ENCODE measurements at places on chromosomes 1 and 21.

- DNase-seq = peak; percentile 14
These were observed 63.6 kb upstream of the KIF26B start for GRCh38 chr1:245091171-245091621.

DNA sequence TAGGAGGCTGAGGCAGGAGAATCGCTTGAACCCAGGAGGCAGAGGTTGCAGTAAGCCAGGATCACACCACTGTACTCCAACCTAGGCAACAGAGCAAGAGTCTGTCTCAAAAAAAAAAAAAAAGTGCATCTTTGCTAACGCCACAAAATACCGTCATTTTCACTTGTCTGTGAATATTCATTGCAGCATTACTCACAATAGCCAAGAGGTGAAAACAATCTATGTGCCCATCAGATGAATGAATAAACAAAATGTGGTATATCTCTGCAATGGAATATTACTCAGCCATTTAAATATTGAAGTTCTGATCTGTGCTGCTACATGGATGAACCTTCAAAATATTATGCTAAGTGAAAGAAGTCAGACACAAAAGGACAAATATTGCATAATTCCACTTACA, 7.9 kb upstream of the TIAM1 start:
- peak; percentile 51 for DNase-seq

DNA sequence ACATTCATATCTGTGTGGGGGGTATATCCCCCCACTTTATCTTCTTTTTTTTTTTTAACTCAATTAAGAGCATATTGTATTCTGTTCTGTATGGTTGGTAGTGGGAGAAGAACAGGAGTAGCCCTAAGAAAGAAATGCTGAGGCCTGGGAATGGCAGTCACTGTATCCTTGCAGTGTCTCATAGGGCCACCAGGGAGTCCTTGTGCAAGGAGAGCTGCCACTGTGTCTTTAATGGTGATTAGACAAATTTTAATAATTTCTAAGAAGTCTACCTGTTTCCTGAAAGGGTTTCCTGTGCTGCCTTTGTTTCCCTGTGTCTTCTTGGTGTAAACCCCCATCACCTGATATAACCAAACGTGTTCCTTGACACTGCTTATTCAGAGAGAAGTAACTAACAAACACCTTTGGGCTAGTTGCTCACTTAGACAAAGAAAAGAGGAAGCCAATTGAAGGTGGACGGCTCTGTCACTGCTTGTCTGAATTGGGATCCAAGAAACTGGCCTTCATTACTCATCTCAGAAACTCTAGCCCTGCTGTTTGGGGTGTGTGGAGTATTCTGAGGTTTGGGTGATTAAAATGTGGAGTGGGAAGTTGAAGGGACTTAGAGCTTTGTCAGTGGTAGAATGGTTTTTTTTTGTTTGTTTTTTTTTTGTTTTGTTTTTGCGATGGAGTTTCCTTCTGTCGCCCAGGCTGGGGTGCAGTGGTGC, 15.2 kb downstream of the GIPC2 start:
- no peak for DNase-seq

GRCh38 chr1:97610748-97611147, 310.1 kb downstream of the DPYD start:
- DNase-seq = no peak

GRCh38 chr1:222370081-222370912, 177.6 kb downstream of the HHIPL2 start:
- peak; percentile 95 for DNase-seq

DNA sequence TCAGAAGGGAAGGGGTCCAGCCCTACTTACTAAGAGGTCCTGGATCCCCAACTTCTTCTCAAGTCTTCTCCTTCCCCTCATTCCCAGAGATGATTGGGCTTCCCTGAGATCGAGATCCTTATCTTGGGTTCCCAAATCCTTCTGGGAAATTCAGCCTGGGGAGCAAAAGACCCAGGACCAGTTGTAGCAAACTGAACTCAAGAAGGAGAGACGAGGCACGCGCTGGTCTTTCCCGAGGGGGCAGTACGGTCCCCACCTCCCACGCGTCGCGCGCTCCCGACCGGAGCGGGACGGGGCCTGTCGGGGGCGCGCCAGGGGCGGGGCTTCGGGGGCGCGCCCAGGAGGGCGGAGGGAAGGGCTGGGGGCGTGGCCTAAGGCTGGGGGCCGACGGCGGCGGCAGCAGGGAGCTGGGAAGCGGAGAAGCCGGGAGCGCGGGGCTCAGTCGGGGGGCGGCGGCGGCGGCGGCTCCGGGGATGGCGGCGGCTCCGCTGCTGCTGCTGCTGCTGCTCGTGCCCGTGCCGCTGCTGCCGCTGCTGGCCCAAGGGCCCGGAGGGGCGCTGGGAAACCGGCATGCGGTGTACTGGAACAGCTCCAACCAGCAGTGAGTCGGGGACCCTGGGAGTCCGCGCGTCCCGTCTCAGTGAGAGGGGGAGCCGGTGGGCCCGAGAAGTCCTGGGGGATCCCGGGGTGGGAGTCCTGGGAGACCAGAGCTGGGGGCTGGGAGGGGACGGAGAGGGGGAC, at the start of gene EFNA3:
Gene EFNA3, plus strand, starts transcription at position 369 of the 741 bp plus-strand sequence. Its CDS starts 105 bp downstream, at position 474.
- DNase-seq = peak; percentile 65

DNA sequence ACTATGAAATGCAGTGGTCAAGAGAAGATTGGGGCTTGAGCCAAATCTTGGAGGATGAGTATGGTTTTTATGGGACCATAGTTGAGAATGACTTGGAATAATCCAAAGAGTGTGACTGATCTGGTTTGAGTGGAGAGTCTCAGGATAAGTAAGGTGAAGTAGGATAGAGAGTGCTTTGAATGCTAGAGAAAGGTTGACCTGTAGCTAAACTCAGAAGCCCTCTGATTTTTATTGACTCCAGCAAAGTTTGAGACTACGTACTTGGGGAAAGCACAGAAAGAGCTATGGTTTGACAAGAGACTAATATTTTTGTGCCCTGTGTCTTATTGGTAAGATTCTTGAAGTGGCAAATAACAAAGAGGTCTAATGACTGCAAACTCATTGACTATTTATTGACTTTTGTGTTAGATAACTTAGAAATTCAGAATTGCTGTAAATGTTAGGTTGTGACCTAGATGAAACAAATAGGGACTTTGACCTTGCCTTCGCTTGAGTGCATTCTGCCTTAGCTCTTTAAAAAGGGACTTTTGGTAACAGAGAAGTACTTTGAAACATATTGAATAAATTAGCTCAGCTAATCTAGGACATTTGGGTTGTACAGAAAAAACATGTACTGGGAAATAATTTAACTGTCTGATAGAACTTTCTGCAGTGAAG, 35.1 kb downstream of the UAP1 start:
- no peak for DNase-seq

DNA sequence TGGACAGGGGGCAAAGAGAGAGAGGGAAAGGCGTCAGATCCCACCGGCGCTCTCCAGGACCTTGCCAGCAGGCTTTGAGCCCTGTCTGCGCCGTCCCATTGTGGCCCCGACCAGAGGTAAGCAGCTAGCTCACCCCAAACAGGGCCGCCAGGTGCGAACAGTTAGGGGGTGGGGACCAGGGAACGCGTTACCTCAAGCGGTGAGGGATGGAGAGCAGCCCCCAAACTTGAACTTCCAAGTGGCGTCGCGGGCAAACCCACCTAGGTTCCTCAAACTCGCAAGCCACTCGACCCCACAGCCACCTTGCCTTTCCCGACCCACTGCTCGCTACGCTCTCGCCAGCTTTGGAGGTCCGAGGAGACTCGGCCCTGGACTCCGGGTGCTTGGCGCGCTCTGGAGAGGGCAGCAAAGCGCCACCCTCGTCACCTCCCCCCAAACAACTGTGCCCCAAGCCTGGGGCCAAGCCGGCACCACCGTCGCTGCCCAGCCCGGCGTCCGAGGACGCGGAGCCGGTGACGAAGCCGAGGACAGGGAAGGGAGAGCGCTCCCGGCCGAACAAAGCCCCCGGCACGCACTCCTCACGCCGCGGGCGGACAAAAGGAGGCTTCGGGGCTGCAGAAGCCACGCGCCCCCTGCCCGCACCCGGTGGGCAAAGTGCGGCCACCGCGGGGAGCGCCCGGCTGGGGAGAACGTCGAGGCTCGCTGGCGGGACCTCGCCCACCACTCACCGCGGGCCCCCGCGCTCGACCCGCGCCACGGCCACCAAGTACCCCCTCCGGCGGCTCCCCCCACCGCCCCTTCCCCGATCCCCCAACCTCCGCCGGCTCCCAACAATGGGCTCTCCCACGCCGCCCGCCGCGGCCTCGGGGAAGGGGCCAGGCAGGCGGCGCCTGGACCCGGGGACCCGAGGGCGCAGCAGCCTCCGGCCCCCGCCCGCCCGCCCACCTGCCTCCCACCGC, 976 bp downstream of the SSBP3 start:
- peak; percentile 62 for DNase-seq

DNA sequence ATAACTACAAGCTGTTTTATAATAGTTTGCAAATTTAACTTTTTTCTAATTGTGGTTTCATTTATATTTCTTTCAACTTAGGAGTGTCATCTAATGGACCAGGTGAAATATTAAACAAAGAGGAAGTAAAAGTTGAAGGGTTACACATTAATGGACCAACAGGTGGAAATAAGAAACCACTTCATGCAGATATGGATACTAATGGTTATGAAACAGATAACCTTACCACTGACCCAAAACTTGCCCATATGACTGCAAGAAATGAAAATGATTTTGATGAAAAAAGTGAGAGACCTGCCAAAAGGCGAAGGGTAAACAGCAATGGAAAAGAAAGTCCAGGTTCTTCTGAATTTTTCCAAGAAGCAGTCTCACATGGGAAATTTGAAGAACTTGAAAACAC, 59.7 kb downstream of the MIER1 start:
- no peak for DNase-seq

GRCh38 chr1:241926141-241926540, 31.4 kb upstream of the BECN2 start:
- DNase-seq = no peak

DNA sequence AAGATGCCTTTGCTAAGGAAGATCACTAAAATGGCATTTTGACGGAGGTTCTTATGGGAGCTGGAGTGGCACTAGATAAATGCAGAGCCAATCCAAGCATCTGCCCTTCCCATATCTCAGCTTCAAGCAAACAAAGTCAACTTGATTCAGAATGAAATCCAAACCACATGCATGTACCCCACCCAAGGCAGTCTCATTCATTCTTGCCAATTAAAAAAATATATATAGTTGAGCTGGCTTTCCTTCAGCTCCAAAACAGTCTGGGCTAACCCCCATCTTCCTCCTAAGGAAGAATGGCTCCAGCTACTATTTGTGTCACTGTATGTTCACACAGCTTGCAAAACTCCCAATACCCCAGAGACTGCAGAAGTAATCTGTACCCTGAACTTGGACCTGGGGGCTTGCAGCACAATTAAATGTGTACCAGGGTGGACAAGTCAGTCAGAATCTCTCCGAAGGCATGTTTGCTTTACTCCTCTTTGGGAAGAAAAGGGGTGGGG, 35.4 kb downstream of the GPR3 start:
- DNase-seq = no peak

- DNase-seq = peak; percentile 95
These were observed 167.2 kb downstream of the RUNX1 start for GRCh38 chr21:34881839-34882371.

GRCh38 chr1:181127898-181128453, 39.5 kb downstream of the IER5 start:
- peak; percentile 25 for DNase-seq

GRCh38 chr1:58422436-58422835, 124.1 kb downstream of the OMA1 start:
- no peak for DNase-seq

DNA sequence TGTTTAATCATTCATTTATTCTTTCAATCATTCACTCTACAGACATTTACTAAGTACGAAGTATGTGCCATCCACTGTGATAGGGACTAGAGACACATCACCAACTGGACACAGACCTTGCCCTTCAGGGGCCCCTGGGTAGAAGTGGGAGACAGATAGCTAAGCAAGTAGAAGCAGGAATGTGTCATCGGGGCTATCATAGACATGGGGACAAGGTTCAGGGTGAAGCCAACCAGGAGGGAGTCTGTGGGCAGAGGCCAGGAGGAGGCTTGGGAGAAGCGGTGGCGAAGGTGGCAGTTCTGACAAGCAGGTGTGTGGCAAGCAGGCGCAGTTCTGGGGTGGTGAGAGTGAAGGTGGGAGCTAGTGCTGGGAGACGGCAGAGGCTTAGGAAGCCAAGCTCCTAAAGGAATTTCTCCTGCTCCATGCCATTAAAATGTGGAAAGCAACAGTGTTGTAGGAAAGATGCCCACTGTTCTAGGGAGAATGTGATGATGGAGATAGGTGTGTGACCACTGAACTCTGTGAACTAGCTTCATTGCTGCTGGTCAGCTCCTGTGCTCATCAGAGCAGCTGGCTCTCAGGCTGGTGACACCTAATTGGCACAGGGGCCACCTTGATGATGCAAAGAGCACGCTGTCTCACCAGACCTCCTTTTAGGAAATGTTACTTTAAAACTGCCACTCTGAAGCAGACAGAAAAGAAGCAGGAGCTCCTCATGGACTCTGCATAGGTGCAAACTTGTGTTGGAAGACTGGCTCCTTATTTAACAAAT, 79.7 kb upstream of the LPGAT1 start:
- DNase-seq = no peak

DNA sequence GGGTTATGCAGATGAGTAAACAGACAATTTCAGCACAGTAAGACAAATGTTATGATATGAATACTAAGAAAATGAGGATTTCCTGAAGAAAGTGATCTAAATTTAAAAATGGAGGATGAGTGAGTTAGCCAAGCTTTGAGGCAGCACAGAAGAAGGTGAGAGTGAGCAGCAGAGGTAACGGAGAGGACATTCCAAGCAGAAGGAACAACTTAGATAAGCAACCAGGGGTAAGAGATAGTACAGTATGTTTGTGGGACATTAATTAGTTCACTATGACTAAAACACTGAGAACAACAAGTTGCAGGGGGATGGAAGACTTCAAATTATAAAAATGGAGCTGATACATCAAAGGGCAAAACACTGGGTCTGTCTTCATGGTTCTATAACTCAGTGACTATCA, 22.8 kb downstream of the PRPF38A start:
- DNase-seq = no peak

GRCh38 chr21:16308269-16308668, 578.5 kb downstream of the USP25 start:
- DNase-seq = peak; percentile 24

- DNase-seq = peak; percentile 99
These were observed 300.0 kb upstream of the VAMP3 start for GRCh38 chr1:7470904-7471638.

- DNase-seq = no peak
These were observed 112.5 kb downstream of the IFI44 start for GRCh38 chr1:78762113-78762512.

- DNase-seq = no peak
These were observed 19.6 kb upstream of the EPB41 start for GRCh38 chr1:28894785-28895184.

DNA sequence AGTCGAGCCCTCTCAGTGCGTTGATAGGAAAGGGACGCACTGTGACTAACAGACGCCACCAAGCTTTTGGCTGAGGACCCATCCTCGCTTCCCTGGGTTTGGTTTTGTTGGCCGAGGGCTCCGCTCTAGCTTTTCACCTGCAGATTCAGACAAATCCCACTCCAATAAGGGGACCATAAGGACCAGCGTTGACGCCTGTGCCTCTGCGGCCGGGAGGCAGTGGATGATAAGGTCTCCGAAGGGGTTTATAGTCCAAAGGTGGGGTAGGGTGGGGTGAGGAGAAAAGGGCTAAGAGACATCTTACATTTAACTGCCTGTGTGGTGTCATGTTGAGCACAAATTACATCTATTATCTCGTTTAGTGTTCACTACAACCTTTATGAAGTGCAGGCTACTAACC, 760 bp downstream of the PEX14 start:
- DNase-seq = no peak

Measured in ELR (cell line).